ENCODE measurements at places on chromosomes 12 and 14. TPM values are rescaled to one million over a fixed set of nuclear protein-coding genes. Genes with fewer than 3 reads are reported as not detected.

DNA sequence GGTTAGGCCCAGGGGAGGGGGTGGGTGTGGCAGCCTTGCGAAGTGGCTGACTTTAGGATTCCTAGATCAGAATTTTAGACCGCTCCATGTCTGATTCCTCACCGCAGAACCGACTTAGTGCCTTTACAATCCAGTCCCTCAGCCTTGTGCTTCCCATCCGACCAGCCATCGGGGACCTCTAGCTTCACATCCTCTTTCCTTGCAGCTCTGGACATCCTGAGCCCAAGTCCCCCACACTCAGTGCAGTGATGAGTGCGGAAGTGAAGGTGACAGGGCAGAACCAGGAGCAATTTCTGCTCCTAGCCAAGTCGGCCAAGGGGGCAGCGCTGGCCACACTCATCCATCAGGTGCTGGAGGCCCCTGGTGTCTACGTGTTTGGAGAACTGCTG lies 557 bp downstream of the COPS7A start:
- no peak for DNase-seq

DNA sequence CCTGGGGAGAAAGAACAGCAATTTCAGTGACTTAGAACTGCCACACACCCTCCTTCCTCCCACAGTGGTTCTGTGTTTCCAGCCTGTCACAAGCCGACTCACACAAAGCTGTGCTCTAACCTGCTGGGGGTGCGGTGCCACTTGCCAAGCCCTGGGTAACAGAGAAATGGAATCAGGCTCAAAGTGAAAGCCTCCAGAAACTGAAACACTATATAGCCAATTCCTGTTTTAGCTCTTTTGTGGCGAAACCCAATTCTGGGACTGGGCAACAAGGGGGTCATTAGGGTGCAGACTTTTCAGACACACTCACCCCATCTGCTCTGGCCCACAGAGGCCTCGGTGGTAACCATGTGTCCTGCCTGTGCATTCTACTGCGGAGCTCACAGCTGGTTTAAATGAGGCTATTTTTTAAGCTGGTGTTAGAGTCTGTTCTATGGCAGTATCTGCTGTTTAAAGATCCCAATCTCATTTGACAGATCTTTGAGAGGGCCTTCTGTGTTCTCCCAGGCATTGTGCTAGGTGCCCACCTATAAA lies 15.2 kb upstream of the ACTR6 start:
- DNase-seq, result no peak

- no peak for DNase-seq
Observed at GRCh38 chr12:126856958-126857357, 1410.0 kb upstream of the TMEM132C start.

GRCh38 chr12:89544022-89544421 lies 18.2 kb upstream of the POC1B start:
- DNase-seq, result no peak

The TOMM20L gene
- total RNA-seq, result not detected

The HOXC11 gene
- total RNA-seq, result not detected

GRCh38 chr14:58540749-58541632 lies 96.8 kb upstream of the DACT1 start:
- no peak for DNase-seq

The GAS2L3 gene
- 2.4 TPM for total RNA-seq

- no peak for DNase-seq
Observed at GRCh38 chr14:62558451-62558850, 486.8 kb downstream of the KCNH5 start.

The SLC15A4 gene
- 14.2 TPM for total RNA-seq

The CLEC6A gene
- not detected for total RNA-seq

- DNase-seq, result no peak
Observed at GRCh38 chr12:115382681-115383080, 698.7 kb upstream of the TBX3 start.

DNA sequence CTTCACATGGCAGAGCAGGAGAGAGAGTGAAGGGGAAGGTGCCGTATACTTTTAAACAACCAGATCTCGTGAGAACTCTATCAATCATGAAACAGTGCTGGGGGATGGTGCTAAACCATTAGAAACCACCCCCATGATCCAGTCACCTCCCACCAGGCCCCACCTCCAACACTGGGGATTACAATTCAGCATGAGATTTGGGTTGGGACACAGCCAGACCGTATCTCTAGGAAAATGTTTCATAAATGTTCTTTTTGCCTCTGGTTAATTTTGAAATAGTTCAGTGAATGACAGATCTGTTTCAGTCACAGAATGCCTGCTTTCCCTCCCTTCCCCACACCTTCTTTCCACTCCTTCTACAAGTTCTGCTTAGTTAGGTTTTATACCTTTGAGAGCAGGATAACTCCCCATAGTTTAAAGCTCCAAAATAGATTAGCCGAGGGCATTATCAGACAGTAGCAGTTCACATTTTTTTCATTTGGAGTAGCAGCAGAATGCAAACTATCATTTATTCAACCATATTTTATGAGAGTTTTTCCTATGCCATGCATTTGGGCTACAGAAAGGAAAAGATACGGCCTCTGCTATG lies 27.1 kb downstream of the PELI2 start:
- DNase-seq, result no peak

GRCh38 chr12:123387508-123388176 lies 3.7 kb downstream of the KMT5A start:
- DNase-seq, result no peak

DNA sequence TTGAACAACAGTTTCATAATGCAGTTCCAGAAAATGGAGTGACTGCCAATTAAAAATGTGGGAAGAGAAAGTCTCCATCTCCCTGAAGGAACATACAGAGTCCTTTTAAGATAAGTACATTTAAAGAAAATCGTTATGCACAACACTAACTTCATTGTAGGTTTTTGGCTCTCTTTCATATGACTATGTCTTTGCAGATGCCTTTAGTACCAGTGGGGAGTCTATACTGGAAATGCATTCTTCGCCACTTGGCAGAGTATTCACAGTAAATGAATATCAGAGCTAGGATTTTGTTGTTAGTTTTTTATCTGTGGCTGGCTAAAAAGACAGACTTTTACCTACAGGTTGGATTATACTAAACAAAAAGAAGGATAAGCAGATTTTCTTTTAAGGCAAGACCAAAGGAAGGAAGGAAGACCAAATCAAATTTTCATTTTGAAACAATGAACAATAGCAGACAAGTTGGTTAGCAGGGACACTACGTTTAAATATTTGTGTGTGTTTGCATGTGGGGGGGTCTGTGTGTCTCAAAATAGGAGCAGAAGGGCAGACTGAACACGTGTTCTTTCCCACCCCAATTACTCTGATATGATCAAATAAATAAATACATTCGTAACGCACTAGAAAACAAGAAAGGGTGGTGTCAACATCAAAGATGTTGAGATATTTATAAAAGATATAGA lies 124.5 kb downstream of the BTG1 start:
- DNase-seq, result no peak

The PNP gene
- 6.2 TPM for total RNA-seq

DNA sequence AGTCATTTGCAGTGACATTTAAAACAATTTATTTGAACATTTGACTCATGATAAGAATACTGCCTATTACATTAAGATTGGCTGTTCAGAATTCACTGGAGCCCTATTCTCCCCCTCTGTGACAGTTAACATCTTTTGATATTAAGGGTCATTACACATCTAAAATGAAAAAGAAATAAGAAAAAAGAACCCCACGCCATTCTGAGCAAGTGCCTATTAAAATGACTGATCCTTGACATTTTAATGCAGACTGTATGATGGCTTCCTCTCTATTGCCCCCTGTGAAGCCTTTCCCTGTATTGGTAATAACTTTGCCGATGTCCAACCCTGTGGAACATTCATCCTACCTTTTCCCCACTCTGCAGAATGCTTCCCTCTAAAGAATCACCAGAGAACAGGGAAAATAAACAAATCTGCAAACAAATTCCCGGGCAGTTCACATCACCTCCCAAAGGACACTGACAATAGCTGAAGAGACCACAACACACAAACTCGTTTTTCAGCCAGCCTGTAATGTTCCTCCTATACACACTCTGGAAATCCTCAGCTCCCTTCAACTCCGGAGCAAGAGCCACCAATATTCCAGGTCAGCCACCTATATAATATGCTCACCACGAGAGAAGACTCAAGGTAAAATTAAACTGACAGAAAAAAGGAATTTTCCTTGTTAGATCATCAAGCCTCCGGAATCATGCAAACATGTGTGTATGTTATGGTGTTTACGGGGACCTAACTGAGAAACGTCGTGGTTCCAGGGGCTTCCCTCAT lies 2.1 kb downstream of the NIN start:
- no peak for DNase-seq

The PRPH gene
- not detected for total RNA-seq

The KLRC2 gene
- not detected for total RNA-seq

The TMEM120B gene
- 9.1 TPM for total RNA-seq

- DNase-seq, result no peak
Observed at GRCh38 chr12:119911182-119911581, 34.1 kb upstream of the CIT start.

The RPL10L gene
- not detected for total RNA-seq

DNA sequence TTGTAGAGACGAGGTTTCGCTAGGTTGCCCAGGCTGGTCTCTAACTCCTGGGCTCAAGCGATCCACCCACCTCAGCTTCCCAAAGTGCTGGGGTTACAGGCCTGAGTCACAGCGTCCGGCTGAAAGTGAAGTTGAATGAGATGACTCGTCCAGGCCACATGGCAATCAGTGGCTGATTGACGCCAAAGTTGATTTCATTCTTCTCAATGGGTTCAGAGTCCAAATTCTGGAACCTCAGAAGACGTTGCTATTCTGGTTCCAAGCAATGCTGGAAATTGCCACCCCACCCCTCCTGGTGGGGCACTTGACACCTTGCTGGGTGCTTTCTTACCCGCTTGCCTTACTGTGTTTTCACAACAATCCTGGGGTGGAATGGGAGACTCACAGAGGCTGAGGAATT lies 14.9 kb downstream of the ABCB9 start:
- no peak for DNase-seq

DNA sequence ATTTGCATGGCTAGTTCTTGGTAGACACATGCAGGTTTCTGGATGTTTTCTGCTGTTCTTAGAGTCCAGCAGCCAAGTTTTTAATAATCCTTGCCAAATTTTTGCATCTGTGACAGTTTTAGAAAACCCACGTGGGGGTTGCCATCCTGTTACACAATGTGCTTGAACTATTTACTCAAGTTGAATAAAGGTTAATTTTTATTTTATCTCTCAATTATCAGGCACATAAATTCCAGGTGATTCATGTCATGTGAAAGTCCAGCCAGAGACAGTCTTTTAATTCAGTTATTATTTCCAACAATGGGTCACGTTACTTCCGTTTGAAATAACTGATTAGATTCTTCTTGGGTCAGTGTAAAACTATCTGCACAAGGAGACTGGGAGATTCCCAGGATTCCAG lies 15.7 kb downstream of the MYRFL start:
- DNase-seq, result no peak

- DNase-seq, result no peak
Observed at GRCh38 chr12:113048716-113049127, 7.8 kb upstream of the DTX1 start.

DNA sequence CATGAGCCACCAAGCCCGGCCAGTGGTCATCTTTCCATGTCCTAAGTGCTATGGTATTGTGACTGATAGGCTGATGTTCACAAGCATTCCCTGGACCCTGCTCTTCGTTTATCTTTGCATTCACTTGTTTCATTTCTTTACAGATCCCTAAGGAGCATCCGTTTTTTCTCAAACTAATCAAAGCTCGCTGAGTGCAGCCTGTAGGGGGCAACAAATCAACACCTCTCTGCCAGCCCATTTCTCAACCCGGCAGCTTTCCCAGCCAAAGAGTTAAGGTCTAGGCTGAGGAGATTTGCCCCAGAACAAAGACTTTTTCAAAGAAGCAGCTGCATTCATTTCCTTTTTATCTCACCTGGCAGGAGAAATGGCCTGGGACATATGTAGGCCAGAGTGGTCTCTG lies 12.1 kb downstream of the SIRT4 start:
- DNase-seq, result no peak

- DNase-seq, result no peak
Observed at GRCh38 chr12:99859126-99859525, 125.6 kb downstream of the ANKS1B start.

DNA sequence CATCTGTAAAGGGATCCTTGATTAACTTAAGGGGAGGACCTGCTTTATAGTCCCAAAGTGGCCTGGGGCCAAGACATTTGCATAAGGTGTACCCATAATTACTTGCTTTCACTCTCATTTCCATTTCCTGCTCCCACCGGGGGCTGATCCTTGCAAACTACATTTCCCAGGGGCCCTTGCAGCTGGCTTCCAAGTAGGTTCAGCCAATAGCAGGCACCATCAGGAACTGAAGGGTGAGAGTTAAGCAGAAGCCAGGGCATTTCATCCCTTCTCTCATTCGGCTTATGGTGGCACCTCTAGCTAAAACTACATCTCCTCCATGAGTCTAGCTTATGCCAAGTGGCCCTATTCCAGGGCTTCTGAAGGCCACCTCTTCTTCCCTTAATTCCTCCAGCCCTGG lies 88.8 kb downstream of the CCDC60 start:
- no peak for DNase-seq

GRCh38 chr12:52600941-52601481 lies at the start of gene KRT72:
KRT72 (minus strand) TSS chr12:52601463; CDS start chr12:52601452, 11 bp downstream.
- no peak for DNase-seq

DNA sequence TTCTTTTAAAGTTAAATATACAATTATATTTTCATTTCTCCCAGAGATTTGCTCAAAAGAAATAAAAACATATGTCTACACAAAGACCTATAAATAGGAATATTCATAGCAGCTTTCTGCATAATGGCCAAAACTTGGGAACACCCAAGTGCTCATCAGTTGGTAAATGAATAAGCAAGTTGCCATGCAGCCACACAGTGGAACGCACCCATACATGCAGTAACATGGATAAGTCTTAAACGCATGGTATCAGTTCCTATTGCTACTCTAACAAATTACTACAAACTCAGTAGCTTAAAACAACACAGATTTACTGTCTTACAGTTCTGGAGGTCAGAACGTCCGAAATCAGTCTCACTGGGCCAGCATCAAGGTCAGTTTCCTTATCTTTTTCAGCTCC lies 78.5 kb downstream of the DPF3 start:
- DNase-seq, result no peak

DNA sequence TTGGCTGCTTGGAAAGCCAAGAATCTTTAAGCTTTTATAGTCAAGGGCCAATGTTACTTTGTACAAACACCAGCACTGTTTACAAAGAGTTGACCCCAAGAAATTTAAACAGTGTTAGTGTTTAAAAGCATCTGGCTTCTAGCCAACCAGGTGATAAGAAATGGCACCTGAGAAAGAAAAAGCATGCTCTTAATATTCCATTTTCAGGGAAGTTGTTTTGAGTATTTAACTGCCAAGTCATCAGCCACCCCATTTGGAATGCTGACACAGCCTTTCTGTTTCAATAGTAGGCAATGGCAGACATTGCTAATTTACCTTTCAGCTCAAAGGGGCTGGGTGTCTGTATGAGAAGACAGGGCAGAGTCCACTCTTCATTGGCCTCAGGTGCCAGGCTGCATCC lies 3.7 kb upstream of the SLC35F4 start:
- no peak for DNase-seq
